AG09309 (cell line): ENCODE measurements at places on chromosomes 4 and X.

- peak; percentile 18 for DNase-seq
Observed at GRCh38 chrX:54208531-54208930, 25.5 kb upstream of the FAM120C start.

DNA sequence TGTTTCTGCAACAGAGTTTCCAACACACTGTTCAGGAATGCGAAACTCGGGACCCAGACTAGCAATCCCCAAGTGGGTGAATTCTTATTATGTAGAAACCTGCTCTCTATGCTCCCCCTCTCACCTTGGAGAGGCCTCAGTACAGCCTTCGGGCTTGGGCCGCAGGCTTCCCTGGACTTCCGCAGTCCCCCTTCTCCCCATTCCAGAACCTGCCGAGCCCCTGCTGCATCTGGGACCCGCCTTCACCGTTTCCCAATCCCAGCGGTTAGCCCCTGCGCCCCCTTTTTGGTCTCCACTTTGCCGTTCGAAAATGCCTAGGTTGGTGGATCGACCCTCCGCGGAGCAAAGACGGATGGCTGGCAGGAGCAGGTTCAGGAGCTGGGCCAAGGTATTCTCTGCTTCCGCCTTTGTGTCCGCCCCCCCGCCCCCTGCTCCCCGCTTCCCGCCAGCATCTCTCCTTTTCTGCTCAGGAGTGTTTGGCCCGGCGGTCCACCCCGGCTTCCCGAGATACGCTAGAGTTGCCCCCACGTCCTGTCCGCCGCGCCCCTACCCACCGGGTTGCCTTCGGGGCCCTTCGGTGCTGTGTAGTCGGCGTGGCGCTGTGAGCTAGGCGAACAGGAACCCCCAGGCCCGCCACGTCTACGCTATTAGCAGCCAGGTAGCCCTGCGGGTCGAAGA is 11.5 kb downstream of the HAND2 start:
- no peak for DNase-seq

DNA sequence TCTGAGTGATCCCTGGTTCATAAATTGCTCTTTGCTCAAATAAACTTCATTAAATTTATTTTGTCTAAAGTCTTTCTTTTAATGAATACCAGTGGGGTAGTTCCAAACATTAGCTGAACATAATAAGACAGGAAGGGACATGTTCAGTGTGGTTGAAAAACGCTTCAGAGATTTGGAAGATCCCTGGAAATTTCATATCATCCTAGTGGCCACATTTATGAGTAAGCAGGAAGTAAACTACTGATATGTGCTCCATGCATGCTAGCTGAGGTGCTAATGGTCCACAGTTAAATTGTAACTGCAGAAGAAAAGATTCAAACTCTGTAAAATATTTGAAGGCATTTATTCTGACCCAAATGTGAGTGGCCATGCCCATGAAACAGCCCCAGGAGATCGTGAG is 1328.7 kb downstream of the ADGRL3 start:
- DNase-seq: no peak

- no peak for DNase-seq
Observed at GRCh38 chr4:73650250-73650649, 30.0 kb upstream of the RASSF6 start.

GRCh38 chr4:16521156-16521915 is 295.1 kb upstream of the TAPT1 start:
- DNase-seq: no peak

- DNase-seq: no peak
Observed at GRCh38 chrX:138345801-138346200, 365.7 kb downstream of the FGF13 start.

DNA sequence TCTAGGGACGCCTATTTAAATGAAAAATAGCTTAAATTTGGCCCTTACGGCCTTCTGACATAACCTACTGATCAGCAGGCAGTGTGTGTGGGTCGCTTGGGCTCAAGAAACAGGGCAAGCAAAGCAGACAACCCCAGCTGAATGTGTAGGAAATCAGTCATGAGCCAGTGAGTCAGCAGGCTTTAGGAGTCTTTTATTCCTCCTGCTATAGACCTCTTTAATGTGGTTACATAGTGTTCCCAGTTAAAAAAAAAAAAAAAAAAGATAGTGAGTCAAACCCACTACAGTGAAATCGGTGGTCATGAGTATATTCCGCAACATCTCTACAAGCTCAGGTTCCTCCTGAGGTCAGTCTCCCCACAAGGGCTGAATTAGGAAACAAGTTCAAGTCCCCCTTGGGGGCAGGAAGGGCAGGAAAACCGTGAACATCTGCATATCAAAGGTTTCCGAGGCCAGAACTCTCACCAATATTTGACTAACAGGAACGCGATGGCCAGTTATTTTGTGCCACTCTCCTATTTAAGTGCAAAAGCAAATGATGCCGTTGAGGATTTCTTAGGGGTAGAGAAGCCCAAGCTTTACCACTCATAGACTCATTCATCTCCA is 32.7 kb downstream of the ACSL1 start:
- peak; percentile 84 for DNase-seq

- DNase-seq: no peak
Observed at GRCh38 chr4:68245594-68245993, at the start of gene TMPRSS11B. Gene TMPRSS11B (minus strand): TSS chr4:68245694. CDS start chr4:68245558, 136 bp downstream.

GRCh38 chrX:63656871-63657580 is 128.0 kb downstream of the ARHGEF9 start:
- peak; percentile 80 for DNase-seq

DNA sequence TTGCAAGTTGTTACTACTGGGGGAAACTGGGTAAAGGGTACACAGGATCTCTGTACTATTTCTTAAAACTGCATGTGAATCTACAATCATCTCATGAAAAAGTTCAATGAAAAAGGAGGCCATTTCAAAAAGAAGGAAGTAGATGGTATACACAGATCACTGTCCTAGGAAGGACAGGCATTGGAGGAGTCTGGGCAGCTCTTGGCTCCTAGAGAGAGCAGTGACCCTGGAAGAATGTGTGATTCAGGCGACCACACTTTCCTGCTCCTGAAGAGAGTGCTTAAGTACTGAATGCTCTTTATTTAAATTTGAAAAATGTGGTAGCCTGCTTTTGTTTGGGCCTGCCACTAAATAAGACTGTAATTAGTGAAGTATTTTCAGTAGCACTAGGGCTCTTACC is 318.1 kb upstream of the CASK start:
- no peak for DNase-seq

DNA sequence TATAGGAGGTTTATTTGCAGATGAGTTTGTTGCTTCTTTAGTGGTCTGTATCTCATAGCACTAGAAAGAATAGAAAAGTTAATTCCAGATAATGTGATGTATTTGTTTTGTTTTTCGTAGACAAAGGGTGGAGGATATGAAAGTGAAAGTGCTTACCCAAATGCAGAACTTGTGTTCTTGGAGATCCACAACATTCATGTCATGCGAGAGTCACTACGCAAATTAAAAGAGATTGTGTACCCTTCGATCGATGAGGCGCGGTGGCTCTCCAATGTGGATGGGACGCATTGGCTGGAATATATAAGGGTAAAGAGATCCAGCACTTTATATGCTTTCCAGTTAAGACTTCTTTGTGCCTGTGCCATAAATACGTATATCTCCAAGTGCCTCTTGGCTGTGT is 43.3 kb downstream of the MTMR1 start:
- no peak for DNase-seq

DNA sequence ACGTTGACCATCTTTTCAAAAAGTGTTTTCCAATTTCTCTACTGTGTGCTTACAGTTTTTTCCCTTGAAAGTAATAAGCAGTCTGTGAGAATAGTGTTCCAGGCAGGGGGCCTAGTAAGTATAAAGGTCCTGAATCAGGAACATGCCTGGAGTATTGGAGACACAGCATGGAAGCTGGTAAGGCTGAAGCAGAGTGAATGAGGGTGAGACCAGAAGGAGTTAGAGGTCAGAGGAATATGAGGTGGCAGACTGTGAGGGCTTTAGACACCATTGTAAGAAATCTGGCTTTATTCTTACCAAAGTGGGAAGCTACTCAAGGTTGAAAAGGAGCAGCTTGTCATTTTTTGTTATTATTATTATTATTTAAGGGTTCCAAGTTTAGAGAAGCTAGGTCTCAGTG is 107.4 kb downstream of the CT47B1 start:
- no peak for DNase-seq

- no peak for DNase-seq
Observed at GRCh38 chrX:123077631-123078030, 106.4 kb upstream of the GRIA3 start.

DNA sequence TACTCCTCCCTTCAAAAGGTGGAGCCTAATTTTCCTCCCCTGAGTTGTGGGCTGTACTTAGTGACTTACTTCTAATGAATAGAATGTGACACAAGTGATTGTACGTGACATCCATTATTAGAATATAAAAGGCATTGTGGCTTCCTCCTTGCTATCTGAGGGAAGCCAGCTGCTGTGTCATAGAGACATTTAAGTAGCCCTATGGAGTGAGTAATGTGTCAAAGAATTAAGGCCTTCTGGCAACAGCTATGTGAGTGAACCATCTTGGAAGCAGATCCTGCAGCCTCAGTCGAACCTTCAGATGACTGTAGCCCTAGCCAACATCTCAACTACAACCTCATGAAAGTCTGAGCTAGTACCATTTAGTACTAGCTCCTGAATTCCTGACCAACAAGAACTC is 76.1 kb downstream of the BCOR start:
- DNase-seq: no peak

DNA sequence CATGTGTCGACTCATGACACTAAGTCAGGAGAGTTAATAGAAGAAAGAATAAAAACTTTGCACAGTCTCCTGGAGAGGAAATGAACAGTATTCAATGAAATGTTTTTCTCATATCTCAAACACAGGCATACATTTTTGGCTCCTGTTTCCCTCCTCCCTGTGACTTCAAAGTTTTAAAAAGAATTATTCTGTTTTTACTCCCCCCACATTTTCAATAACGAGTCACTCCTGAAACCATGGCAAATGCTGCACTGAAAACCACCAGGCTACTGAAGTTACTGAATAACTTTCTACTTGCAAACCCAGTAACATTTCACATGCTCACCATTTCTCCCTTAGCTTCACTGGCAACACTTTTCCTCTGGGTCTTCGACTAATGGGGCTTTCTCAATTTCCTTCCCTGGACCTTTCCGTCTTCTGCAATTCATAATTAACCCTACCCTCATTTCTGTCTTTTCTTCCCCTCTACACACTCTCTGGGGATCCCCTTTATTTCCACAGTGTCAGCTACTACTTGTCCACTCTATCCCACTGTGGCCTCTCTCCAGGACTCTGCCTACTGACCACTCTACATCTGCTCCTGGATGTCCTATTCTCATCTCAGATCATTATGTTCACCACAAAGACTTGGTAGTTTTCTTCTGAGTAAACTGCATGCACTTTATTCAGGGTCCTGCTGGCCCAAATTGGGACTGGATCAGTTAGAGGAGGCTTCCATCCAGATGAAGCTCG is 225.8 kb upstream of the ETNPPL start:
- DNase-seq: no peak

- DNase-seq: no peak
Observed at GRCh38 chrX:16839852-16840460, 30.2 kb downstream of the RBBP7 start.

GRCh38 chrX:134733591-134733990 is 75.3 kb upstream of the PLAC1 start:
- no peak for DNase-seq
